ENCODE measurements at places on chromosomes 3 and 15. TPM values are rescaled to one million over a fixed set of nuclear protein-coding genes. Genes with fewer than 3 reads are reported as not detected.

Gene LIPC
- 0.31 TPM for polyA plus RNA-seq

Gene LRRC28
- polyA plus RNA-seq: 23.5 TPM

Gene RPS17
- 3,235 TPM for polyA plus RNA-seq

Gene ZDHHC3
- 134 TPM for polyA plus RNA-seq

- no peak for DNase-seq
These were observed 33.0 kb upstream of the CDCP1 start for GRCh38 chr3:45179163-45179562.

DNA sequence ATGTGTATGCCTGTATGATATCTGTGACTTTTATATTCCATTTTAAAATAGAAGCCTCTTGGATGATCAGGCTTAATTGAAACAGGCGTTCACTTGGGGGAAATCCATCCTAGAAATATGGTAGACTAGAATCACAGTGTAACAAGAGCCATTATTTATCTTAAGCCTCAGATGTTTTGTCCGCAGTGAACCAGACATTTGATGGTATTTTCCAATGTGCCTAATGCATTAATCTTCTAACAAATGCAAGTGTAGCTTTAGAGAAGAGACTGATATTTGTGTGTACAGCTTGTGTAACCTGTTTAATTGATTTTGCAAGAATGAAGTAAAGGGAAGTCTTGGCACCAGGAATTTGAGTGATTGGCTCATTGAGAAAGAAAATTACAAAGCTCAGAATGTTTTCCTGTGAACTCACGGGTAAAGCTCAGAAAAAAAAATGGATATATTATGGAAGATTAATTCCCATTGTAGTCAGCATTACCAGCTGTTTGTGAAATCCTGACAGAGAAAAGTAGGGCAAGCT lies 155.7 kb downstream of the SV2B start:
- DNase-seq: no peak

GRCh38 chr3:185316740-185317412 lies 46.1 kb upstream of the MAP3K13 start:
- DNase-seq: no peak

DNA sequence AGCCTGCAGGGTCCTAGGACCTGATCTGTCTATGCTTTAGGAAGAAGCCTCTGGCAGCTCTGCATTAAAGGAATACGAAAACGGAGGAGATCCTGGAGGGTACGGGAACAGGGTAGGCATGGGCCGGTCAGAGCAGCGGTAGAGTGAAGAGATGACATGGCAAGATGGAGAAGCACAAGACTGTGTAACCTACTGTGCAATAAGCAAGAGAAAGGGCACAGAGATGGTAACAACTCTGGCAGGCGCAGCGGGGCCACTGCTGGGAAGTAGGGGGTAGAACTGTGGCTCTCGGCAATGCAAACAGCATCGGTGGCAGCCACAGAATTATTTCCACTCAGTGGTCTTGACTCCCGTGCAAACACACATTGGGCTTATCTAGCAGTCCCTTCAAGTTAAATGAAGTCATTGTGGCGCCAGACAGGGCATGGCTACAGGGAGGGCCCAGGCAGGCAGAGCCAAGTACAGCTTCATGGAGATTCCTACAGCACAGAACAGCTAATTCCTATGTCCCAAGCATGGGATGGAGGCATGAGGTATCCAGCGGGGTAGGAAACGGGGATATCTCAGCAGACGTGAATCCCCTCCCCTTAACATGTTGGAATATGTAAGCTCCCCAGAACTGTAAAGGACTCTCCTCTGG lies 28.8 kb downstream of the WHAMM start:
- no peak for DNase-seq

DNA sequence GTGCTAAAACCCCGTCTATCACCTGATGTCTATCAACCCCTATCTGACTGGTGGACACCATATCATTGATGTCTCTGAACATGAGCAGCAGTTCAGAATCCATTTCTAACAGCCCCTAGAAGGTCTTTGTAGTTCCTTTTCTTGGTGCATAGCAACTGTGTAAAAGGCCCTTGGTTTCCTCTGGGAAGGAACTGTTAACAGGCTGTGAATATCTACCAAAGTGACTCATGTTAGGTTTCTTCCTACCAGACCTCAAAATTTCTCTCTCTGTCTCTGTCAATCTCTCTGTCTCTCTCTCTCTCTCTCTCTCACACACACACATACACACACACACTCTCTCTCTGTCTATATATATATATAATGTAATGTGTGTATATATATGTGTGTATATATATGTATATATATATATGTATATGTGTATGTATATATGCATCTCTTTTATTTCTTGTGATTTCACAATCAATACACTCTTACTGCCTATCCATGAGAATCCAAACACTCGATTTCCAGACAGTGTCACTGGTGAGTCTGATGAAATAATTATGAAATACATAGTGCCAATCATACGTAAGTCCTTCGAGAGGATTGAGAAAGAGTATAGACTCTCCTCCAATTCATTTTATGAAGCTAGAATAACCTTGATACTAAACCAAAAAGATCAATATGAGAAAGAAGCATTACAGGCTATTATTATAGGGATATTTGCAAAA lies 335.9 kb upstream of the SLCO3A1 start:
- no peak for DNase-seq

GRCh38 chr15:45105586-45105985 lies 8.4 kb downstream of the DUOX2 start:
- no peak for DNase-seq

GRCh38 chr3:194570235-194570634 lies 63.0 kb downstream of the TMEM44 start:
- no peak for DNase-seq

GRCh38 chr3:126270145-126270811 lies 86.9 kb downstream of the KLF15 start:
- no peak for DNase-seq

DNA sequence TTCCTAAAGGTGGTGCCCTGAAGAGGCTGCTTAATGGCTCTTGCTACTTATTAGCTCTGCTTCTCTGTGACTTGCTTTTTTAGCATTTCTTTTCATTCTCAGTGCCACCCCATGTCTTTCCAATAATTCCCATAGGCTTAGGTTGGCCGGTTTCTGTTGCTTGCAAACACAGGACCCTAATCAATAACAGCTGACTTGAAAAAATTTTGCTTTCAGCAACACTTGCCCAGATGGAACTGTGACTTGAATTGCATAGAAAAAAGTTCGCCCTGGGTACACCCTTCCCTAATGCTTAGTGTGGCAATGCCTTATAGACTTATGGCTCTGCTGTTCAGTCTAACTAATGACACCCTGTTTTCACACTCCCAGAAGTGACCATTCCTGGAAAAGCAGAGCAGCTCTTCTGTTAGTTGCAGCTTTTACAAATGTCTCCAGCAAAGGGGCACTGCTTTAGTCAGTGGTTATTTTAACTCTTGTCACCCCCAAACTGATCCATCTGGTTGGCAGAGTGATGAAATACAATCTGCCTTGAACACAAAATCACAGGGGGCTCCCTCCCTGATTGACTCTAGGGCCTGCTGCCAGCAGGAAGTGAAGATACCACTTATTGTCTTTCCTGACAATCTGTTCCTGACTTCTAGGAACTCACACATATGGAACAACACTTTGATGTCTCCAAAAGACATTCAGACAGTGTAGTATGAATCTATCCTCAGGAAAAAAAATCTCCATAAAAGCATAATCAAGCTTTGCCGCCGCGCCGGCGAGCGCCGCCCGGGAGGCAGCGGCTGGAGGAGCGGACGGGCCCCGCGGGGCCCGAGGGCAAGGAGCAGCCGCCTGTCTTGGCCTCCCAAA lies 9.7 kb upstream of the SLMAP start:
- DNase-seq: no peak

- no peak for DNase-seq
These were observed 246.7 kb downstream of the LPP start for GRCh38 chr3:188400494-188401243.

- DNase-seq: no peak
These were observed 33.2 kb downstream of the ADAMTS17 start for GRCh38 chr15:100308608-100309007.

DNA sequence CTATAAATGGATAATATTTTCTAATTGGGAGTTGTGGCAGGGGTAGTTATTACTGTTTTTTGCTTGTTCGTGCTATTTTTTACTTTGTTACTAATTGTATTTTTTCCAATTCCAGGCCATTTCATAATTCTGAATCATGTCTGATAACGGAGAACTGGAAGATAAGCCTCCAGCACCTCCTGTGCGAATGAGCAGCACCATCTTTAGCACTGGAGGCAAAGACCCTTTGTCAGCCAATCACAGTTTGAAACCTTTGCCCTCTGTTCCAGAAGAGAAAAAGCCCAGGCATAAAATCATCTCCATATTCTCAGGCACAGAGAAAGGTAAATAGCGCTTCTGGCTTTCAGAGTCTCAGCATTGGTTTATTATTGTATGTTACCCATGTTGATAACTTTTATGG lies 42.9 kb downstream of the PAK2 start:
- DNase-seq: no peak

DNA sequence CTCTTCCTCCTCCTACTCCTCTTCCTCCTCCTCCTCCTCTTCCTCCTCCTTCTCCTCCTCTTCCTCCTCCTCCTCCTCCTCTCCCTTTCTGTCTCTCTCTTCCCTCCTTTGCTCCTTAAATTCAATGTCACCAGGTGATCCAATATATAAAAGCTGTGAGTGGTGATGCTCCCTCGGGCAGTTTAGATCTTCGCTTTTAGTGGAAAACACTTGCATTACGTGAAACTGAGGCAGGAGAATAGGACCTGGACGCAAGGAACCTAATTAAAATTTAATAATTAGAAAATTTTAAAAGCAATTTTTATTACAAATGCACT lies 279.7 kb downstream of the XXYLT1 start:
- no peak for DNase-seq
